ENCODE measurements at places on chromosomes 6 and 20.

GRCh38 chr20:6920991-6921613 lies 153.6 kb downstream of the BMP2 start:
- no peak for DNase-seq

DNA sequence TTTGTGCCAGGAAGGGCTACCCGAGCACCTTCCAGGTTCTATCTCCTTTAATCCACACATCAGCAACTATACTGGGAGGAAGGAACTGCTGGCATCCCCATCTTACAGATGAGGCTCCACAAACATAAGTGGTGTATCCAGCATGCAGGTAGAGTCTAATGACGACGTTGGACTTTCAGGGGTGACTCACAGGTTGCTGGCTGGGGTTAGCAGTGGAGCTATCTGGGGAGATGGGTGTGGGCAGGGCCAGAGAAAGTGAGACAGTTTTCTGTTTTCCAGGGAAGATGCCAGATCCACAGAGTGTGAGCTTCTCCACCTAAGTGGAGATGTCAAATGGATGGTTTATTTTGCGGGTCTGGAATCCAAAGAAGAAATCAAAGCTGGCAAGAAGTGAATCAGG lies 31.8 kb downstream of the CDH22 start:
- DNase-seq, result no peak

DNA sequence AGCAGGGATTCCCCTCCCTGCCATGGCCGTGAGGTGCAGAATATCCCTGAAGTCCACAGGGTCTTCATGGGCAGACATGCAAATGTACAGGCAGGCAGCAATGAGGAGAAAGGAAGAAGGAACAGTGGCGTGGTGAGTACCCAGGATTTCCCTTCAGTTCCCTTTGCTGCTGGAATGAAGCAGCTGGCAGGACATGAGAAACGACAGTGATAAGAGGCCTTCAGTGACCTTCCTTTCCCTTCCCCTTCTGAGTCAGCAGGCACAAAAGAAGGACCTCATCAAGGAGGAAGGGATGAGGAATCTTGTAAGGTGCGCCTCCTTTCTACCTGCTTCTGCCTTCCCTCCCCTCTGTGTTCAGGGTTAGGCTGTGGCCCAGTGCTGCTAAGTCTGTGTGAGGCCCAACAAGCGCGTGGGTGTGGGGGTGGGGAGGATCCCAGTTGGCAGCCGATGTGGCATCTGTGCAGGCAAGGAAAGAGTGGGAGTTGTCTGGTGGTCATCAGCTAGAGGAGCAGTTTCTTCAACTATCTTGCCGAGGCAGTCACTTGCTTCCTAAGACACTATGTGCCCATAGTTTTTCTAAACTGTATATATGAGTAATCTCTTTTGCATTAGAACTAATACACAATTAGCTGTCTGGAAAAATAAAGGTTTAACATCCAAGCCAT lies 29.5 kb upstream of the FBXO9 start:
- no peak for DNase-seq

GRCh38 chr6:31580807-31581433 lies 1.3 kb downstream of the LTB start:
- peak; percentile 81 for DNase-seq

- no peak for DNase-seq
Observed at GRCh38 chr20:37522260-37523011, 1.4 kb downstream of the NNAT start.

DNA sequence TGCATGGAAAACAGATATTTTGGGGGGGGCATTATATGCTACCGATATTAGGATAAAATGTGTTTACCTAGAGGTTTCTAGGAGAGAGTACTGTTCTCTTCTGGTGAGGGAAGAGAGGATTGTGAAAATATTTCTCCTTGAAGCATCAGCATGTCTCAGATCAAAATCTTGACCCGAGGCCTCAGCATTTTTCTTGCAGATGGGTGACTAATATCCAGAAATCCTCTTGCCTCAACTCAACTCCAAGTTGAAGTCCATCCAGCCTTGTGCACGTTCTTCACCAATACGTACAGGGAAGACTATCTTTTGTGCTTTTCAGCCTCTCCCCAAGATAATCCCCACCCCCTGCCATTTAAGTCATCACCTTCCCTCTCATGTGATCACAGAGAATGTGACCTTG lies 59.5 kb downstream of the PRND start:
- DNase-seq, result no peak

DNA sequence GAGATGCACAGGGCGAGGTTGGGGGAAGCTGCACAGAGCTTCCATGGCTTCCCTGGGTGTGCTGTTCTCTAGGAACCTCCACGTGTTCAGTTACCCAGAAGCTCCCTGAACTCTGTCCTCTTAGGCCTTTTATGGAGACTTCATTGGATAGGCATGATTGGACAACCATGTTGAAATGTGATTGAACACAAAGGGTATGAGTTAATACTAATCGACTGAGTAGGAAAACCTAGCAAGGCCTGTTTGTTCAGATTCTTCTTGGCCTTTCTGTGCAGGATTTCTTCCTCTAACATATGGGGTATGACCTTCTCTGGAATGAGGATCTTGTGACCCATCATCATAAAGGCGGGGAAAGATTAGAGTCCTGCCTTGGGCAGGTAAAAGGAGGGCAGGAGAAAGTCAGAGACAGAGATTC lies 70.7 kb upstream of the SMIM29 start:
- DNase-seq, result no peak

DNA sequence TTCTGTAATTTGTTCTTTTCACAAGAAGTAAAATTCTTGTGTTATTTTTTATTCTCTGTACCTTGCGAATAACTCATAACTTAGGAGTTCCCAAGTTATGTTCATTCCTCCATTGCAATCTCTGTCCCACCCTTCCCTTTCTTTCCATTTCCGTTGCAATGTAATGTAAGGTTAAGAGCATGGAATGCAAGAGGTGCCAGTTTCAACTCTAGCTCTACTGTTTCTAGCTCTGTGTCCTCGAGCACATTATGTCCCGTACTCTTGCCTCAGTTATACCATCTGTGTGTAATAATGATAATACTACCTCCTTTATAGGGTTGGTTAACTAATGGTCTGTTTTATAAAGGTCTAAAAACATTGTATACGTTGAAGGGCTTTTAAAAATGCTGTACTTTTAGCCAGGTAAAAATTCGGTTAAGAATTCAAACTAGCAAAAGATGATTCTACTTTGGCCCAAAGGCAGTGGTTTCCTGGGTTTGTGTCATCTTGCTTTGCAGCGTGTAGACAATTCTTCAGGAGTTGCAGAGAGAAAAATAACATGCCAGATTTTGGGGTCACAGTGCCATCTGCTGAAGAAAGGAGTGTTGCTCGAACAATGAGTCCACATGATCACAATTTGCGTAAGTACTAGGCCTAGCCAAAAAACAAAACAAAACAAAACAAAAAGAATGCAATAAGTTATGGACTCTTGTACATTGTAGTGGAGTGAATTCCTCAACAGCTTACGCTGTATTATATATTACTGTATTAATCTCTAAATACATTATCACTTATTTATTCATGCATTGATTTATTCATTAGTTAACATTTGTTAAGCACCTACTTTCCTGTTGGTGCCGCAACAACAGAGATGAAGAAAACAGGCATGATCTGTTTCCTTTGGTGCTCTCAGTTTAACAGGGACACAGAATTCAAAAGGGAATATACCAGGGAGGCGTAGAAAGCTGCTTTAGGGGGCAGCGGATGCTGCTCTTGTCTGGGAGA lies 10.0 kb upstream of the PFDN4 start:
- DNase-seq, result no peak

- no peak for DNase-seq
Observed at GRCh38 chr6:26155061-26155930, 68.1 kb downstream of the HFE start.

GRCh38 chr6:39707962-39708683 lies 17.1 kb downstream of the KIF6 start:
- no peak for DNase-seq

DNA sequence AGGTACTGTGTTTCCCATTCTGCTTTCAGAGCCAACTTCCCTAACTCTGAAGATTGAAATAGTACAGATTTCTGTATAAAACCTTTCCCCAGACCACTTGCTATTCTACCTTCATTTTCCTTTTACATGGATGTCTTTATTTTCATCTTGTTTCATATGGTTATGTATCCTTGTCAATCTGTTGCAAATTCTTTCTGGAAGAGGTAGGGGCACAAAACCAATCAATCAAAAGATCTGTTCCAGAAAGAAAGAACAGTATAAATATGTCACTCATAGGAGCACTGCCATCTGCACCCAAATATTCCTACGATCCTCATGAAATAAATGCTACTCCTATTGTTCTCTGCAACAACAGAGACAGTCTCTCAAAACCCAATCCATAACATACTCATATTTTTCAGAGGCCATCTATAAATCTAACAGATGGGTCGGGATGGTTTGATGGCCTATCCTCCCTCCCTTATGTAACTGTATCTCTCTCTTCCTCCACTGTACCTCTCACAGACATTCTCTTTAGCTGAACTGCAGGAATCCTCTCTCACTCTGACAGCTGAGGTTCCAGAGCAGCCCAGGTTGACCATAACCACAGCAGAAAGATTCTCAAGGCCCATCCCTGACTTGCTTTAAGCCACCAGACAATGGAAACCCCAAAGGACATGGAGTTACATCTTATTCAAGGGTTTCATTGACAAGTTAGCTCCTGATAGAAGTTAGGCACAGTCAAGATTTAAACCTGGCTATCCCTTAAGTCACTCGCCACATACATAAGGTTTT lies 112.8 kb downstream of the ZMYND8 start:
- no peak for DNase-seq

DNA sequence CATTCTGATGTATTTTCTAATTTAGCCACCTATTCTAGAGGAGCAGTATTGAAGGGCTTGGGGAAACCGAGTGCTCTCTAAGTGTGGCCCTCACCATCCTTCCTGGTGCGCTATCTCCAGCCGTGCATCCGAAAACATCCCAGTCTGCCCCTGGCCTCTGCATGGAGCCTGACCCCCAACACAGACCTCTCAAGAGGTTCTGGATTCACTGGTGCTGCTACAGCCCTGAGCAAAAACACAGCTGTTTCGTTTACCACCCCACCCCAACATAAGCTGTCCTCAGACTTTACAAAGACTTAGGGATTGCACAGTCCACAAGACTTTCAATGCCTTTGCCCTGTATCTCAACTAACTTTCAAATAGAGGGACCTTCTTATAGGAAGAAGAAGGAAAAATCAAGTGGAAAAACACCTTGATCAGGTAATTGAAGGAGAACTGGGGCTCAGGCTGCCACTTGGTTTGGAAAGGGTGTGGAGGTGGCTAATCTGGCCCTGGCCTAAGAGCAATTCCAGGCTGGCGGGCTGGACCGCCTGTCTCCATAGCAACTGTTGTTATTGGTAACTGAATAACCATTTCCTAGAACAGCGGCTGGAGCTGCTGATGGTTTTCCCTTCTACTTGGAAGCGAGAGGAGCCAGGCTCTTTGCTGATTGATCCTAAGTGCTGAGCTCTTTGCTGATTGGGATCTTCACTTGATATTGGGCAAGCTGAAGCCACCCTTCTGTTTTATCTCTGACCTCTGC lies 90.2 kb upstream of the TOX2 start:
- DNase-seq, result no peak

GRCh38 chr20:30811885-30812671 lies 445.4 kb upstream of the DEFB115 start:
- DNase-seq, result no peak

- DNase-seq, result no peak
Observed at GRCh38 chr6:105067329-105067728, 110.4 kb downstream of the LIN28B start.

DNA sequence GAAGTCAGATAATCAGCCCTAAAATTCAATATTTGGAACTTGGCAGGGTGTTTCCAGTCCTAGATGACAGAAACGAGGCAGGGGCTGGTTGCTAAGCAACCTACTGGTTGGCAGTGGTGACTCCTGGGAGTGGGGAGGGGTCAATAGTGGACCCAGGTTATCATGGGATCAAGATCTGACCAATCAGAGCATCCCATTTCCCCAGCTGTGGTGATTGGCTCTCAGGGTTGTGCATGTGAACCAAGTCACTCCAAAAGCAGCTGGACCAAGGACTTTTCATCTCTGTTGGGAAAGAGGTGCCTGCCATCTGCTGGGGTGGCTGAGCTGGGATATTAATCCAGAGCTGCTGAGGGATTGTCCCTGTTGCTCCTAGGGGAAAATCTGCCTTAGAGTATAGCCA lies 253.4 kb downstream of the PREX1 start:
- no peak for DNase-seq

DNA sequence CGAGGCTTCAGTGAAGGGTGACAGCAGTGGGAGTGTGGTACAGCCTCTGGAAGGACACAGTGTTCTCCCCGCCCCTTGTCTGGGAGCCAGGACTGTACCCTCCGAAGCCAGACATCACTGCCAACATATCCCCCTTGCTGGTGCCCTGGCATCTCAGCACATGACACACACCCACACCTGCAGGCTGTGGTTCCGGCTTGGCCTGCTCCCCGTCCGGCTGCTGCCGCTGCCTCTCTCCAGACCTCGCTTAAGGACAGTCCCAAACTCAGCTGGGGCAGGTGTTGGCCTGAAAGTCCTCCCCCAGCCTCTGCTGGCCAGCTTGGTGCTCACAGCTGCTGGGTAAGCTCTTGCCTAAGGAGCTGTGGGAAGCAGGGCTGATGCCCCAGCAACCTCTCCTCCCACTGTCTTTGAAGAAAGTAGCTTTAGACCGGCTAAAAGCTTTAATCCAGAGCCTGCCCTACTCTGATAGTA lies 7.0 kb downstream of the EMILIN3 start:
- DNase-seq, result no peak

- DNase-seq, result no peak
Observed at GRCh38 chr20:58765780-58766179, 73.2 kb downstream of the NPEPL1 start.

GRCh38 chr20:41027872-41028358 lies 707 bp upstream of the TOP1 start:
- no peak for DNase-seq

DNA sequence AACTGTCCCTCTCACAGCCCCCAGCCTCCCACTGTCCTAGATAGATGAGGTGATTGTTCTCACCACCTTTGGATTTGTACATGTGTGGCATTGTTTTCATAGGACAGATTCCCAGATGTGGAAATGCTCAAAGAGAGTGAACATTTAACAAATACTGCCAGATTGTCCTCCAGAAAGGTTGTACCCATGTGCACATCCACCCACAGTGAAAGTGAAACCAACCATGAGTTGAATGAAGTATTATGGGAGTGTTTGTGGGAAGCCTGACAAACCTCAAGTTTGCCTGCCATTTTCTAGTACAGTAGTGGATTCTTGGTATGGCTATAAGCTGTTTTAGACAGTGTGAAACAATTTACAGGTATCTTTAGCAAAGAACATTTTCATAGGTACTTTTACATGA lies 42.7 kb downstream of the ANKRD6 start:
- DNase-seq, result peak; percentile 14

DNA sequence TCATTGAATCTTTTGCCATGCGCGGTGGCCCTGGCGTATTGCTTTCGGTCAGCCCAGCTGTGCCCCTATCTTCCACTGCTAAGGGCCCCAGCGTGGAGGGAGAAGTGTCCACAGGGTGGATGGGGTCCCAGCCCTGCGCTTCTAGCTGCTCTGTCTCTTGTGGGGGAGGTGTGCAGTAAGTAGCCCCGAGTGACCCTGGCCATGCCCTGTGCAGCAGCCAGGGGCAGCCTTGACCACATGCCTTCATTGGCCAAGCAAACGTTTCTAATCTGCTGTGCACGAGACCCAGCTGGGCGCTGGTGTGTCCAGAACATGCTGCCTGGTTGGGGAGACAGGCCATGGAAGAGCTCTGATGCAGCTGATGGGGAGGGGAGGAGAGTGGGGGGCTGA lies 13.6 kb downstream of the TMEM181 start:
- DNase-seq, result no peak

- no peak for DNase-seq
Observed at GRCh38 chr20:8490076-8490830, 358.2 kb downstream of the PLCB1 start.

All from central memory CD4-positive, alpha-beta T cell (primary cell).